Thyroid gland (tissue), 4 donors: ENCODE measurements at places on chromosomes 12 and 14.

DNA sequence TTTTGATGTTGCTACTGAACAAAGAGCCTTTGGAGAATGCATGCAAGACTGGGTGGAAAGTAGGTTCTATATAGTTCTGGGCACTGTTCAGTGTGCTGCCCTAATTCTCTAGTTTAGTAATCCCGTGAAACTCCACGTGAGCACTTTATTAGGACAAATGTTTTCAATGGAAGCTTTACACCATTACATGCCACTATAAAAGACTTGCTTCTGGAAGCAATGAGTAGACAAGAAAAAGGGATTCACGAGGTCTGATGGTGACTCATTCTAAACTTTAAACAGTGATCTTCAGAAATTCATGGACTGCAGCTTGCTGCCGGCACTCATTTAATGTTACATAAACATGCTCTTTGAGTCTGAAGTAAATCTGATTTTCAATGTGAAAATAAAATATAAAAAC lies 22.3 kb downstream of the ATG14 start:
- no peak for DNase-seq

DNA sequence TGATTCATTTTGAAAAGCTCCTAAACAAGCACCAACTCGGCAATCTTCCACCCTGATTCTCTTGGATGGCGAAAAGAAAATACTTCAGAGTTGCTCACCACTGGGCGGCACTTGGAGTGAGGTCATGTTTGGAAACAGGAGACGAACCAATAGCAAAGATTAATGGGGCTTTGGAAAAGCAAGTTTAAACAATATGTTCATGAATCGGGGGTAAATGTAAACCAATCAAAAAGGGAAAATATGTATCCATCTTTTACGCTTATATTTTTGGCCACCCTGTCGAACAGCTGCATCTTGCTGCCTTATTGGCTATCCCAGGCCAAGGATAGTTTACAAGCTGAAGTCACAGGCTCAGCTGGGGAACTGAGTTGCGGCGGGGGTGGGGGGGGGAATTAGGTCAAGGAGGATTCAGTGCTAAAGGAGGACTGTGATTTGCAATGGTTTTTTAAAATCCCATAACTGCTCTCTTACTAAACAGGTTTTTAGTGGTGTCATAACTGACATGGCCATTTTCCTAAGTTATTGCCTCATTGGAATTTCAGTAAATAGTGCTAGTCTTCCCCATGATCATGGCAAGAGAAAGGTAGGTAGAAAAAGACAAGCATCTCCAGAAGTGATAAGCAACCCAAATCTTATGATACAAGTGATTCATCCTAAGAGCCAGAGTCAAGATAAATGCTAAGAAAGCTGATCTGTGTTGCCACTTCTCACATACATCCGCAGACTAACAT lies 210.6 kb downstream of the PHLDA1 start:
- peak; percentile 31 for DNase-seq

DNA sequence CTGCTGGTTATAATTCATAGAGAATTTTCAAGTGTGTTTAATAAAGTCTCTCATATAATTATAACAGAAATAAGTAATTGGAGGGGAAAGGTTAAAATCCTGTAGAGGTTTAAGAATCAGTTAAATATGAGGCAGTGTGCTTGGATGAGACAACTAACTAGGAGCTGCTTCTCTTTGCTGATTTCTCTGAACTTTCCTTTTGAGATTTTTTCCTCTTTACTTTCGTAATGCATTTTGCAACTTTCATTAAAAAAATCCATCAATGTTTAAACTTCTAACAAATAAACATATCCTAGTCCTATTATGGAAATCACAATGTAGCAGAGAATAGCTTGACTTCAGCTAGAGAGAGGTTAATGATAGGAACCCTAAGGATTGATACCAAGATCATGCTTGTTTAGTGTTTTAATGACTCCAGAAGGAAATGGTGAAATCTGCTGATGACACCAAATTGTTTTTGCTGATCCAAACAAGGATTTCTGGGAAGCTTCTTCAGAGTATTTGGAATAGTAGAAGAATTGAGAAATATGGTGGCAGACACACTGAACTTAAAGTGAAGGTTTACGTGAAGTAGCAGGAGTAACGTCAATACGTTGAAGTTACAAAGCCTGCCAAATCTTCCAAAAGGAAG lies 122.6 kb downstream of the RAD51B start:
- DNase-seq: no peak

GRCh38 chr12:118102609-118103008 lies 1.2 kb downstream of the VSIG10 start:
- no peak for DNase-seq

DNA sequence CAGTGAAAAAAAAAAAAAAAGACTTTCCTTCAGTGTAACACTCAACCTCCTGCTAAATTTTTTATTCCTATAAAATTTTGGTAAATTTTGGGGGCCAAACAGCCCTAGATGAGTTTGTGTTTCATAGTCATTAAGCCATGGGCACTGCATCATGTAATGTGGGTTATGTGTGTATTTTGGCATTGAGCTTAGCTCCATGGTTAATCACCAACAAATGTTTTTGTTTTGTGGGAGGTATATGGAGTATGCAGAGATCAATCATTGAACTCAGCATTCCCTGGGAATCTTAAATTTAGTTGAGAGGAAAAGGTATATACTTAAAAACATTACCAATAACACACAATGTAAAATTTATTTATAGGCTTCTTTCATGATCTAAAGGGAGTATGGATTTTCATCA lies 8.5 kb upstream of the ARMH4 start:
- no peak for DNase-seq

- DNase-seq: no peak
Measured at GRCh38 chr12:42326541-42327226, 717 bp downstream of the PPHLN1 start.

GRCh38 chr14:60506010-60506409 lies 2.9 kb upstream of the SIX6 start:
- DNase-seq: no peak

GRCh38 chr12:93918262-93918661 lies 230.1 kb upstream of the PLXNC1 start:
- no peak for DNase-seq

DNA sequence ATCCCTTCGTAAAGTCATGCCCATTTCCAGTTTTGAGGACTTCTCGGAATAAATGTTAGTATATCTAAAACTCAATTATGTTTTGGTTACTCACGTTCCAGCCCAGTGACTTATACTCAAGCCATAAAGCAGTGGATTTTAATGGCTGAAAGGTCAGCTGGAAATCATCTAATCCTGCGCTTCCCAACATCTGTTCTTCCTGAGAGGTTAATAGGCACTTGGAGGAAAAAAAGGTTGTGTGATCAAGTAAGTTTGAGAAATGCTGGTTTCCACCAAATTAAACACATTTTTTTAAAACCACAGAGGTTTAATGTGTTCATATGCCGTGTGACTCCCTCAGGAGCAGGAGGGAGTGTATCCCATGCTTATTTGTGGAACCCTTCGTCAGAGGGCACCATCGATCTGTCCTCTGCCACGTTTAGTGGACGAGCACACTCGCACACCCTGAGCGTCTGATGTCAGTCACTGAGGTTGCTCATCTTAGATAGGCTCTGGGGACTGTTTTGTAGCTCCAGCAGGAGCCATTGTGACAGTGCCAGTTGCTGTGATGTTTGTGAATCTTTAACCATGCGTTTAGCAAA lies 41.4 kb downstream of the FBXL14 start:
- DNase-seq: no peak

- peak; percentile 42 for DNase-seq
Measured at GRCh38 chr12:57756406-57757341, 1.8 kb downstream of the MARCHF9 start.

- DNase-seq: no peak
Measured at GRCh38 chr12:115898670-115899069, 378.8 kb downstream of the MED13L start.

DNA sequence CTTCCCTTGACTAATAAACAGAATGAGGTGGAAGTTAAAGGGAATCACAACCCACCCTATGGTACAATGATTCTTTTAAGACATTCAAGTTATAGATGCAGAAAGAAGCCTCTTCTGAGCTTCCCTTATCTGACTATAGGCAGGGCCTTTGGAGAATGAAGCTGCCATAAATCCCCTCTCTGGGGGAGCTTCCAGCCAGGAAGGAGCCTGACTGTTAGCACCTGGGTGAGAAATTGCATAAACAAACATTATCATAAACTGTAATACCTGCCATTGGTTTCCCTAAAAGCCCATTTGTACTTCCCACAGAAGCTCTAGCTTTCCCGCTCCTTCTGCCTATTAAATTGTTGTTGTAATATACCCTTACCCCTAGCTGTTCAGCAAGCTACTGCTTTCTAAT lies 81.3 kb upstream of the RESF1 start:
- no peak for DNase-seq

DNA sequence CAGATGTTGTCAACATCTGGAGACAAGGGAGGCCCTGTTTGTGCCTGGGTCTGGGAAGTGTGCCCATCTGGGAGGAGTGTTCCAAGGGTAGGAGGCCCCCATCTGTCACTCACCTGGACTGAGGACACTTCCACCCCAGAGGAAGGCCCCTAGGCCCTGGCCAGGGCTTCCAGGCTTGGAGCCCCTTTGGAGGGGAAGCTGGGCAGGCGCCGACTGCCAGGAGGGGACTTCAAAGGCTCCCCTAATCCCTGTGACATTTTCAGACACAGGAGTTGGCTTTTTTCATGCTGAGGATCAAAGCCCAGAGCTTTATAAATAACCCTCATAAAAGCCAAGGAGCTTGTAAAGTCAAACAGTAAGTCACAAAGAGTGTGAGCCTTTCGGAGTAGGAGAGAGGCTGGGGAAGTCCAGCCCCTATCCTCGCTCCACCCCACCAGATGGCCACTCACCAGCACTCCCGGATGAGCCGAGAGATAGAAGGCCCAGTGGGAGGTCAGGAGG lies 17.6 kb upstream of the FAM222A start:
- DNase-seq: no peak

DNA sequence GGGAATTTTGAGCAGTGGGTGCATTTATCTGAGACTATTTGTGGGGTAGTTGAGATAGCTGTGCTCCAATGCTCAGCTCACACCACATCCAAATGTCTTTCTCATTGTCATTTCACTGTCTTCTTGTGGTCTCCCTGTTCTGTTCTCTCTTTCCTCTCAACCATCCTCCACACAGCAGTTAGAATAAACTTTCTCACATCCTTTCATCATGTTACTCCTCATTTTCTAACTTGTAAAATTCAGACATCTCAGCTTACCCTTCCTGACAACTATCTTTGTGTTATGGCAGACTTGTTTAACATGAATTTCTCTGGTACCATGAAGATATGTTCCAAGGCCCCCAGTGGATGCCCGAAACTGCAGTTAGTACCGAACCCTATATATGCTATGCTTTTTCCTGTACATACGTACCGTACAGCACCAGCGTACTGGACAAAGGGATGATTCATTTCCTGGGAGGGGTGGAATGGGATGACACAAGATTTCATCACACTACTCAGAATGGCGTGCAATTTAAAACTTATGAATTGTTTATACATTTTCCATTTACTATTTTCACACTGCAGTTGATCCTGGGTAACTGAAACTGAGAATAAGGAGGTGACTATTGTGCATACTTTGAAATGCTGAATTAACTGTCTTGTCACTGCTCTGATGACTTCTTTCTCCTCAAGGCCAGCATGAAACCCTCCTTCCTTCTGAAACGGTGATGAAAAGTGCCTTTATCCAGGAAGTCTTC lies 177.1 kb upstream of the SLC38A2 start:
- DNase-seq: no peak

DNA sequence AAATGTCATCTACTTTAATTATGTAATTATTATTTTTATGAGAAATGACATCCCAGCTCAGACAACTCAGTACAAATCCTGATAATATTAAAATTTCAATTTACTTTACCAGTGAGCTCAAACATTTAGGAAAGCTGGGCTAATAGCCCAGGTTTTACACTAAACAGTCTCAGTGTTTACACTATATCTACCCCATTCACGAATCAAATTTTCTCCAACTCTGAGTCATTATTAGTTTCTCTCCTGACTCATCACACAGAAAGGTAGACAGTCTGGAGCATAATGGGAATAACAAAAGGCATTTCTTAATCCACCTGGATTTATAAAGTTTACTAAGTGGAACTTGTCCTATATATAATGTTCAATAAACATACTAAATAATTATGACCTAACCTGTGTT lies 5.7 kb downstream of the PAWR start:
- DNase-seq: no peak

DNA sequence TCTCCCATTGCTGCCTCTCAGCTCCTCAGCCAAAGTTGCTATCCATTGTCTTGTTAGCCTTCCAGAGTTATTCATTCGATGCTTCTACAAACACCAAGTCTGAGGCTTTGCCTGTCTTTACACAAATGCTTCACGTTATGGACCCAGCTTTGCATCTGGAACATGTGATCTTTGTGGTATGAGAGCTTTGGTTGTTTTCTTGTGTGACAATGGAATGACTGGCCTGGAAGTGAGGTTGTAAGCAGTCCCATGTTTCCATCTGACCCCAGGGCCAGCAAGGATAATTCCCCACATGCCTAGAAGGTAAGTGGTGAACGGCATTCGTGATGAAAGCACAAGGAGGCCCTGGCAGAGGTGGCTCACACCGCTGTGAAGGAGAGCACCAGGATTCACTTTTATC lies 866.7 kb upstream of the TMEM132C start:
- no peak for DNase-seq

GRCh38 chr12:116127859-116128258 lies 149.6 kb downstream of the MED13L start:
- no peak for DNase-seq

DNA sequence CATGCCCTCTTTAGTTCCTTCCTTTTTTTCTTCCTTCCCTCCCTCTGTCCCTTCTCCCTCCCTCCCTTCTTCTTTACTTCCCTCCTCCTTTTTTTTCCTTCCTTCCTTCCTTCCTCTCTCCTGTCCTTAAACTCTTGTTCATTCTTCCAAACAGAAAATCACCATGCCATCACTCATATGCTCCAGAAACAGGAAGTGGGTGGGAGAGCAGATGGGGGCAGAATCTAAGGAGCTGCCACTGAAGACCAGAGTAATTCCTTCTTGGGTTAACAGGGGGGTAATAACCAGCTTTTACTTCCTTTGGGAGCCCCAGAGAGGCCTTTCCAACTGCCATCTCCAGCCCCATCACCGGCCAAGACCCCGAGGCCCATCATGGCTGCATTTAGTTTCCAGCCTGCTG lies 51.2 kb downstream of the SVOP start:
- no peak for DNase-seq

- no peak for DNase-seq
Measured at GRCh38 chr12:130707571-130707891, 8.6 kb downstream of the RIMBP2 start.

DNA sequence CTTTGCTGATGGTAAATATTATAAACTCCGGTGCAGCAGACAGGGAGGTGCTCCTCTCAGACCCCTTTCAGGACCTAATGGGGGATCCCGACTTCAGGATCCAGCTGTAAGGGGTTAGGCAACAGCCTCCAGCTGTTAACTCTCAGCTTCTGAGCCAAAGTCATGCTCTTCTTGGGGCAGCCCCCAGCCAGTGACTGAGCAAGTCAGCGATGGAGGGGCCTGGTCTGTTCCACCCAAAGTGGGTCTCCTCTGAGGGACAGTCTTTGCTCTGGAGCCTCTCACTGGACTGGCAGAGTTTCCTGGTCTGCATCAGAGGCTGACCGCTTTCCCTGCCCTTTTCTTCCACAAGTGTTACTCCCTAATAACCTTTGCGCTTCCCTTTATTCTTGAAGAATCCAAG lies 184.2 kb upstream of the DIO3 start:
- no peak for DNase-seq

- no peak for DNase-seq
Measured at GRCh38 chr14:74984236-74985027, 18.3 kb upstream of the EIF2B2 start.
